ENCODE measurements at places on chromosomes 2 and 18.

DNA sequence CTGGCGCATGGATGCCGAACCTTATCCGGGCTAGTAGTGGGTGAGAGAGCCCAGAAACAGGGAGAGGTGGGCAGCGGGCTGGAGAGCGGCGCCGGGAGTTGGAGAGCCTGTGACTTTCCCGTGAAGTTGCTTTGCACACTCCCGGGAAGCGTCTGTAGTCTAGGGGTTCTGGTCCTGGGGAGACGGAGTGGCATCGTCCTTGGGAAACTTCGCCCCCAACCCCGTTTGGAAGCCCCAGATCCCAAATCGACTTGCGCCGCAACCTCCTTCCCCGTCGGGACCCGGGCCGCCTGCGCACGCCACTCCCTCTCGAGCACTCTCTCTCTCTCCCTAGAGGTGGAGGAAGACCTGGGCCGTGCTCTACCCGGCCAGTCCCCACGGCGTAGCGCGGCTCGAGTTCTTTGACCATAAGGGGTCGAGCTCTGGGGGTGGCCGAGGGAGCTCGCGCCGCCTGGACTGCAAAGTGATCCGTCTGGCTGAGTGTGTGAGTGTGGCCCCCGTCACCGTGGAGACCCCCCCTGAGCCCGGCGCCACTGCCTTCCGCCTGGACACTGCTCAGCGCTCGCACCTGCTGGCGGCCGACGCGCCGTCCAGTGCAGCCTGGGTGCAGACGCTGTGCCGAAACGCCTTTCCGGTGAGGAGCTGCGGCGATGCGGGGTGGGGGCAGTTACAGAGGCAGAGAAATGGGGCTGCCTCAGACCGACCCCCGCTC lies 456 bp downstream of the DOK1 start:
- no peak for DNase-seq

DNA sequence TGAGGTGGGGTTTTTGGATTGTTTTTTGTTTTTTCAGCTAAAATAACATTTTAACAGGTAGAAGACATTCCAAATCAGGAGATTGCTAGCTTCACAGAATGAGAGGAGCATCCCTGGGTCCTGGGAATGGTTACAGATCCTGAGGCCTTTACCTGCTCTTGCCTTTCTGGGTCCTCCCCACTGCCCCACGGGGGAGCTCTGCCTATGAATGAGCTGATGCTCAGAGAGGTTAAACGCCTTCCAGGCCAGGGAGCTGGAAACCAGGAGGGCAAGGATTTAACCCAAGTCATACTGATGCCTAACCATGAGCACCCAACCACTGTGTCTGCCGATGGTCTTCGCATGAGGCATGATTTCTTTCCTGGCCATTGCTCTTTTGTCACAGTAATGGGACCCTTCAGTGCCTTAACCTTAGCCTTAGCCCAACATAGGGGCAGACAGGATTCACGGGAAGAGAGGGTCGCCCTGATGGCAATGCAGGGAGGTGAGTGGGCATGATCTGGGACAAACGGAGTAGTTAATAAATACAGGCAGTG lies 16.1 kb downstream of the MOCOS start:
- no peak for DNase-seq

DNA sequence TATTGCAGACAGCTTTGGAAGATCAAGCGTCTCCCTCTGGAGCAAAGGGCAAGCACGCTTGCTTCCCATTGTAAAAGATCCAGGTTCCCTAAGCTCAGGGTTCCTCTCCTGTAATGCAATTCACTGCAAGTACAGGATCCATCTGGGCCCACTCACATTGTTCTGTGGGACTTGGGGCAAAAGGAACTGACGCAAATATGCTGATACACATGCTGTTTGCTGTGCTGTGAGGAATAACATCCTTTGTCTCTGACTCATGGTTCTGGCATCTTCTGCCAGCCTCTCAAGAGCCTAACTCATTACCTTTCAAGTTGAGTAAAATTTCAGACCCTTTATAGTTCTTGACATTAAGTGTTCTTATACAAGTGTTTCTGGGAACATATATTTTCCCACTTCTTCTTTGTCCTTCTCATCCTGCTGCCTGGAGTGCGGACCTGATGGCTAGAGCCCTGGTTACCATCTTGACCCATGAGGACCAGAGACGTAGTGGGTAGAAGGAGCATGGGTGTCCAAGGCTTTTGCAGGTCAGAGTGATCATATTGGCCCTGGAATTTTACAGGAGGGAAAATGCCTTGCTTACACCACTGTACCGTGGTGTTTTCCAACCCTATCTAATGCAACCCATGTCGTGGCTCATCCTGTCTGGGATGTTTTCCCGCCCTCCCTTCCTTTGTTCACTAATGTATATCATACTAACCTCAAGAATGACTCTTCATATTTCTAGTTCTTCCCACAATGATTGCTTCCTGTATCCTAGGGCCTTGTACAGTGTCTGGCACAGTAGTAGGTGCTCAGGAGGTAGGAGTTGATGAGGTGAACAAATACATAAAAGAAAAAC lies 145.7 kb upstream of the GLI2 start:
- DNase-seq: no peak

- no peak for DNase-seq
Observed at GRCh38 chr2:120662746-120663145, 72.9 kb upstream of the GLI2 start.

DNA sequence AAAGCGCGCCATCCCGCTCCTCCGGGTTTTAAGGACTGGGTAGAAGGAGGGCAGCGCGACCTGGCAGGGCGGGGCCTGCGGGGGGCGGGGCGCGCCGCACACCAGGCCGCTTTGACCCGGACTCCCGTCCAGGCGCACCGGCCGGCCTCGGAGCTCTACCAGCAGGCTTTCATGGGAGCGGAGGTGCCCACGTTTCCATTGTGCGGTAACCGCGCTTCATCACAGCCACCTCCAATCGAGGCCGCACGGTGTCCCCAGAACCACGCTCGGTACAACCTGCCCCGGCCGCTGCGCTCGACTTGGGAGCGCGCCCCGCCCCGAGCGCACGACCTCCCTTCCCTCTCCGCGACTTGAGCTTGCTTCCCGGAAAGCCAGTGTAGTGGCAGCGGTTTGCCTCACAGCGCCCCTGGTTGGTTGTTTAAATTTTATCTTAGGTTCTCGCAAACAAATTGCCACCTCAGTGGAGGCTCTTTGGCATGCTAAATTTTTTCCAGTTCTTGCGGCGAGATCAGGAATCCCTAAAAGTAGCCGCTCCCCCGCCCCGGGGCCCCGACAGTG lies 280 bp upstream of the CYP1B1 start:
- DNase-seq: no peak

GRCh38 chr2:48940606-48941005 lies 185.1 kb upstream of the LHCGR start:
- DNase-seq: no peak

GRCh38 chr2:109176928-109177327 lies 47.9 kb downstream of the SH3RF3 start:
- DNase-seq: no peak

- DNase-seq: no peak
Observed at GRCh38 chr2:240933966-240934700, 28.0 kb downstream of the CROCC2 start.

GRCh38 chr2:64485331-64485730 lies 31.4 kb downstream of the LGALSL start:
- no peak for DNase-seq

GRCh38 chr2:109284826-109285225 lies 155.8 kb downstream of the SH3RF3 start:
- DNase-seq: peak; percentile 33

DNA sequence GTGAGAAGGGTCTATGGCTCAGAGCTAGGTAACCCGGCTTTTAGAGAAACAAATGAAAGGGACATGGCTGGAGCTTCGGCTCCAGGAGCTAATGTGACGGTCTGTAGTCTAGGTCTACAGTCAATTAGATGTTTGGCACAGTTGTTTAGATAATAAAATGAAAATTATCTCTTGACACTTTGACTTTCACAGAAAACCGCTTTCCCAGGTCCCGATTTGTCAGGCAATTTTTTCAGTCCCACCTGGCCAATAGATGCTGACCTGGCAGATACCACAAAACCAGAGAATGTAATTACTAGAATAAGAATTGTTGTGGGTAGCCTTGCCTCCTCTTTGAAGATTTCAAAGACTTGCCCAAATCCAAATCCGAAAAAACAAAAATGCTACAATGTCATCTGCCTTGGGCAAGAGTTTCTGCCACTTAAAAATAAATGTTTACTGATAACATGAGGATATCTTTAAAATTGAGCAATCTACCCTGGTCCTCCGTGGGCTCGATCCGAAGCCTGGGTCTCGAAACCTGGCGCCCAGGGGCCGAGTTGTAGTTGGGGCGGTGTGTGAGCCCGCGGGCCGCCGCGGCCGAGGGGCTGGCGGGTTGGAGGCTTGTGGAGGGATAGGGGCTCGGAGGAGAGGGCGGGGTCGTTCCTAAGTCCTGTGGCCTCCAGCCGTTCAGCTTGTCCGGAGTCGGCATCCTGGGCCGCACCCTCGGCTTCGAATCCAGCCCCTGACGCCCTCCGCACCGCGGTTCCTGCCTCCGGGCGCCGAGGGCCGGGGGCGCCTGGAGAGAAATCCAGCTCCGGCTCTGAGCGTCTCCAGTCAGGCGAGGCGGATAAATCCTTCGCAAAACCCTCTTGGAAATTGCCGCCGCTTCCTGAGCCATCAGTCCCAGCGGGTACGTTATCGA lies 2.3 kb downstream of the EMX1 start:
- peak; percentile 32 for DNase-seq

GRCh38 chr2:231270221-231271114 lies 72.0 kb downstream of the ARMC9 start:
- no peak for DNase-seq

DNA sequence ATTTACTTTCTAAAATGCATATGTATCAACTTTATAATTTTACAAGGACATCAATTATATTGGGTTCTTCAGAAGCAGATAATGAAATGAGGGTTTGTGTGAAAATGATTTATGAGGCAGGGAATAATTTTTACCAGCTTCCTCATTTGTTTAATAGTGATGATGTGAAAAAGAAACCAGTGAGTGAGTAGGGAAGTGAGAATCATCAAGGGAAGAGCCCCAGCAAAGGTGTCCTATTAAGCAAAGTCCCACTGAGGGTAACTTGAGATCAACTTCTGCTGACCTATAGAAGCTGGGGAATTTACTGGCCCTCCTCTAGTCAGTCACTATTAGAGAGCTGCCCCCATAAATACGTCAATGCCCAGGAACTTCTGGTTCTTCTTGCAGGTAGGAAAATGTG lies 266.8 kb upstream of the LYPD1 start:
- no peak for DNase-seq

DNA sequence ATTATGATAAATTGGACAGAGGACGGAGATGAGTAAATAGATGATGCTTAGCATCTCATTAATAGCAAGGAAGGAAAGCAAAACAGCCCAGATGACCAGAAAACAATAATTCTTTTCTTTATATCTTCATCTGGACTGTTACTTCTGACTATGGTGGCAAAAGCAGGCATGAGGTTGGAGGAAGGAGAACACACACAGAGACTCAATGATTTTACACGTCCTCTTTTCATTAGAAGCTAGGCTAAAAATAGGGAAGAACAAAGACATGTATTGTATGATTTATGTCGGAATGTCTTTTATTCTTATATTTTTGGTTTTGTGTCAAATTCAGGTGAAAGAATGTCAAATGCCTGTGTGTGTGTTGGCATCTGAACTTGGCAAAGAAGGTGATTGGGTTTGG lies 137.1 kb downstream of the MAP2 start:
- no peak for DNase-seq

All from spinal cord (tissue), 10 donors.